AG04449 (cell line): ENCODE measurements at places on chromosomes 2 and 18.

GRCh38 chr2:27322766-27323595 is at the start of gene MPV17:
Gene MPV17, minus strand, starts transcription at chr2:27323097. Its CDS starts 580 bp downstream, at chr2:27322517.
- peak; percentile 73 for DNase-seq

DNA sequence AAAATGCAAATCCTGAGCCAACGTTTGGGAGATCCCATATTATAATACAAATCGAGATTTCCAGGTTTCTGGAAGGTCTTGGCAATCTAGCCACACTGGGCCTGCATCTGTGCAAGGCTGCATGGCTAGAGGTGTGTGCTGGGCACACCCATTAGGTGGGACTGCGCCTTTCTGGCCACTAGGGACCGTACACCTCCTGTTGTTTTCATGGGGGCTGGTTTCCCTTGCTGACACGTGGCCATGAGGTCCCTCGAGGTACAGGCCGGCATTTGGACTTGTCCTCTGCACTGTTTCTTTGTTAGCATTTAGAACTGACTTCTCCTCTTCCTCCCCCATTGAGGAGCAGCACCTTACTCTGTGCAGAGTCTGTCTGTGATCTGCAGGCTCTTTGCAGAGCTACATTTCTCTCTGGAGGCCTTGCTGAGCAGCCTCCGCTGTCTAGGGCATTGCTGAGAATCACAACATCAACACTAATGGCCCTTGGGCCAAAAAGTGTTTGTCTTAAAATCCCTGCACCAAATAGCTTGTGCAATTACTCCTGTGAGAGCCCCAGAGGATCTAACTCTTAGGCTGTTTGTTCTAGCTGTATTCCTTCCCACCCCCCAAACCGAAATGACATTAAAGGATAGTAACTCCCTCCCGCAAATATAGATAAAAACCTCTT is 131.2 kb downstream of the NEDD4L start:
- DNase-seq, result no peak

DNA sequence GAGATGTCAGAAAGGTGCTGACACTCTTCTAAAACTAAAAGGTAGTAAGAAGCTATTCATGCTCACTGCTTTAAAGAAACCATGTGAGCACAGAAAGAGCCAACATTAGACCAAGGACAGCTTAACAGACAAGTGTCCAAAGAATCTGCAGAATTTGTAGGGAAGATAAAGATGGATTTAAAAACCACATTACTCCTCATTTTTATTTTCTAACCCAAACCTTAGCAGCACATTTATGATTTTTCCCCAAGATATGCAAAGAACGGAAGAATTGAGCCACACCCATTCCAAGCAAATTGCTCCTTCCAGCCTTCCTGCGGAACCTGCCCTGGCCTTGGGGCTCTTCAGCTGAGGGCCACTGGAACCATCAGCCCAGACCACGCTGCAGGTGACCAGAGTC is 26.9 kb downstream of the MBP start:
- DNase-seq, result no peak

- no peak for DNase-seq
Observed at GRCh38 chr2:219133976-219134375, 26.6 kb downstream of the NHEJ1 start.

DNA sequence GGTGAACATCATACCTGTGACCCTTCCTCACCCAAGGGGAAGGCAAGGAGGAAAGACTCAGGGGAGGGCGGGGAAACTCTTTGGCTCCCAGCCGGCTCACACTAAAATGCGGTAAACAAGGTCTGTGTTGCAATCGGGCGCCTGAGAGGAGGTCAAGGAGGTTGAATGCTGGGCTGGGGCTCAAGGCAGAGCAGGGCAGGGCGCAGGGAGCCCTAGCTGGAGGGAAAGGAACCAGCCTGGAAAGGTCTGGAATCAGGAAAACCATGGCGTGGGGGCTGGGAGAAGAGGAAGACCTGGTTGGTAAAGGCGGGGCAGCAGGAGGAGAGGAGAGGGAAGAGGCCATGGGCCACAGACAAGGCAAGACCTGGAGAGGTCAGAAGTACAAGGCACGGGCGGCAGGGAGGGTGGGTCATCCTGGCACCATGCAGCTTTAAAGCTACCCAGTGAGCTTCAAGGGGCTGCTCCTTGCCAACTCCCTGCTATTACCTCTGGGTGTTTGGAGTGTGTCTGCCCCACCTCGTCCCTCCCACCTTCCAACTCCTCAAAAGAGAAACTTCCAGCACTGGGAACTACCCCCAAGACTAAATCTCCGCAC is 4.8 kb upstream of the TMEM37 start:
- DNase-seq, result no peak
